ENCODE measurements at places on chromosomes 7 and 10.

DNA sequence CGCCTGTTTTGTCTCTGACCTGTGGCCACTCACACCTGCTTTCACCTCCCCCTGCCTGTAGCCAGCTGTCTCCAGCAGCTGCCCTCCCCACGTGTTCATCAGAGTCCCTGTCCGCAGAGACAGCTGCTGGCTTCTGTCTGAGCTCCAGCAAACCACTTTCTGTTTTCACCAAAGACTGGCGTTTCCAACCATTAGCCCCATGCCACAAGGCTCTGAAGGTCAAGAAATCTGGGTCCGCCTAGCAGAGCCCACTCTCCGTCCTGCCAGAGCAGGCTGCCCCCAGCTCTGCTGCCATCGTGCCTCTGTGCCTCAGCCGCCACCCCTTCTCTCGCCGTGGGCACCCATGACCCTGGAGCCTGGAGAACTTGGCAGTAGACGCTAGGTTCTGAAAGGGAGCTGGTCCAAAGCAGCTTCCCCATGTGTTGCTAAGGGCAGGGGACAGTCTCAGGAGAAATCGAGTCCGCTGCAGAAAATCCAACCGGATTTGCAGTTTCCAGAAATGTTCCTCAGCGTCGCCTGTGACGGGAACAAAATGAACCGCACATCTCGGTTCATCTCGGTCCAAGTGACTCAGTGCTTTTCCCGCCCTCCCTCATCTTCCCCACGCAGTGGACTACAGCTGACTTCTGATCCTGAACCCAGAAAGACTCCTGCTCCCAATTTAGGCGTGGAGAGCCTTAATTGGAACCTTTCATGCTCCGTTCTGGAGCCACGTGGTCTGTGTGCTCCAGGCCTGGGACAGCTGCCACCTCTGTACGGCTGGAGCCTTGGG, 28.0 kb downstream of the TMEM120A start:
- no peak for DNase-seq

DNA sequence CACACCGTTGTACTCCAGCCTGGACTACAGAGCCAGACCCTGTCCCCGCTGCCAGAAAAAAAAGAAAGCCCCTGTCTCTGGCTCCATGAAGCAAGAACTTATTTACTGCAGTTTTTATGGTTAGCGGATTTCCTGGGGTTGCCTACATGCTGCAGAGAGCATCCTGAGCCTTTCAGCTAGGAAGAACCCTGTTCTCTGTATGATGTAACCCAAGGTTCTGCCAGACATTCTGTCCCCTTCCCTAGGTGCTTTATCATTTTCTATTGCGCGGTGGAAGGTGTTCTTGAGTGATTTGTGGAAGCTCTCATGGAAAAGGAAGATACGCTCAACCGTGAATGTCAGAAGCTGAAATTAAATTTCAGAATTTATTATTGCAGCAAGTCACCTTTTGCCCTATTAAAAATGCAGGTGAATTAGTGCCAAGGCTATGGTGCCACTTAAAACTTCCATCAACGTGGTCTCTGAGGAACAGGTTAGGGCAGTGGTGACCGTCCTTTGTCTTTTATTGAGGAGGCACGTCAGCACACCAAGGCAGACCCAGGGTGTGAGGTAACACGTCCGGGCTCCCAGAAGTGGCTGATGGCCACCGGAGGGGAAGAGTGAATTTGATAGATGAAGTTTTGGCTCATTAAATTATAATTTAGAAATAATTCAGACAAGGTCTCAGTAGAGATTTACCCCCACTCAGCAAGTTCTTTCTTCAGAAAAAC, 273.1 kb downstream of the PHTF2 start:
- no peak for DNase-seq

- no peak for DNase-seq
Measured at GRCh38 chr7:70374772-70375533, 757.0 kb upstream of the GALNT17 start.

DNA sequence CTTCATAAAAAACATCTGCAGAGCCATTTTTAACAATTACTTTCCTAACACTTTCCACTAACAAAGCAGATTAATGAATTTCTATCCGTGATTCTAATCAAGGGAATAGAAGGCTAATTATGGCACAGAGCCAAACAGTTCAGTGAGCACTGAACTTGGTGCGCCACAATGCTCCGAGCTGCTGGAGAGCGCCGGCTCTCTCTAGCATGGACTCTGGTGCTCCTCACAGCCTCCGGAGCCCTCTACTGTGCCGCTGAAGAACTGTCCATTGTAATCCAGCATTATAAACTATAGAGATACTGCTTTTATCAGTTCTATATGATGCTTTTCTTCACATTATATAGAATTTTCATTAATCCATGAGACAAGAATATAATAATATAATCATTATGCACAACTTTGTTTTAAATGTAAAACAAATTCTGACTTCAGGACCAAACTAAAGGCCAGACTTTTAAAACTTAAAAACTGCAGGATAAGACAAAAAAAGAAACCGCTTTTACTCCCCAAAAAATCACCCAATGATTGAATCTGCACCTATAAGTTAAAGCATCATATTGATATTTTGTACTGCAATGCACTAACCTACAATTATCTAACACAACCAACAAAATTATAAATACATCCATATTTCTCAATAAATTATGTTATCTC, 123.6 kb downstream of the RNF32 start:
- no peak for DNase-seq

DNA sequence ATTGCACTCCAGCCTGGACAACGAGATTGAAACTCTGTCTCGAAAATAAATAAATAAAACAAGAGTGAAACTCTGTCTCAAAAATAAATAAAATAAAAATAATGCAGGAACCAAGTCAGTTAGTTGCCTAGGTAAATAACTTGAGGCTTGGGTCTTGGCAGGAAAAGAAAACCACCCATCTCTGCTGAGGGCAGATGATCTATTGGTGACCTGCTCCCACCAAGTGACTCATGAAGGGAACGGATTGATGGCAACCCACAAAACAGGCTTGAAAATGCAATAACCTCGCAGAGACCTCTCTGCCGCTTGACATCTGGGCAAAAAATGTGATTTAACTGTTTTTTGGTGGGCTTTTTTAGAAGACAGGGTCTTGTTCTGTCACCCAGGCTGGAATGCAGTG, 86.6 kb downstream of the CALN1 start:
- no peak for DNase-seq

DNA sequence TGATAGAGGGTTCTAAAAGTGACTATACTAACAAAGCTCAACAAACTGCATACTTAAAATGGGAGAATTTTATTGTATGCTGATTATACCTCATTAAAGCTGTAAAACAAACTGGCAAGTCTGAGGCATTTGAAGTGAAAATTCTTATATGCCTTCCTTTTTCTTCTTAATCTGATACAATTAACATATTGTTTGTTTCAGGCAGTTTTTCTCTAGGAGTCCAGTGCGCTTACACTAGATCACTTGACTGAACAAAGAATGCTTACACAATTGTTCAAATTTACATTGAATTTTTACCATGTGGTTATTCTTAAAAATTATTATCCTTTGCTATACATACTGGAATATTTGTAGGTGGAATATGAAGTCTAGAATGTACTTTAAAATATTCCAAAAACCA, 89.0 kb downstream of the GLCCI1 start:
- no peak for DNase-seq

GRCh38 chr7:102004848-102005247, 187.4 kb downstream of the CUX1 start:
- DNase-seq, result no peak

Measured in CD4-positive, alpha-beta T cell treated with Interleukin-15 for 4 hours (primary cell).